ENCODE measurements at places on chromosomes 7 and 10.

GRCh38 chr7:135597181-135597925 is 39.6 kb downstream of the NUP205 start:
- DNase-seq = no peak

DNA sequence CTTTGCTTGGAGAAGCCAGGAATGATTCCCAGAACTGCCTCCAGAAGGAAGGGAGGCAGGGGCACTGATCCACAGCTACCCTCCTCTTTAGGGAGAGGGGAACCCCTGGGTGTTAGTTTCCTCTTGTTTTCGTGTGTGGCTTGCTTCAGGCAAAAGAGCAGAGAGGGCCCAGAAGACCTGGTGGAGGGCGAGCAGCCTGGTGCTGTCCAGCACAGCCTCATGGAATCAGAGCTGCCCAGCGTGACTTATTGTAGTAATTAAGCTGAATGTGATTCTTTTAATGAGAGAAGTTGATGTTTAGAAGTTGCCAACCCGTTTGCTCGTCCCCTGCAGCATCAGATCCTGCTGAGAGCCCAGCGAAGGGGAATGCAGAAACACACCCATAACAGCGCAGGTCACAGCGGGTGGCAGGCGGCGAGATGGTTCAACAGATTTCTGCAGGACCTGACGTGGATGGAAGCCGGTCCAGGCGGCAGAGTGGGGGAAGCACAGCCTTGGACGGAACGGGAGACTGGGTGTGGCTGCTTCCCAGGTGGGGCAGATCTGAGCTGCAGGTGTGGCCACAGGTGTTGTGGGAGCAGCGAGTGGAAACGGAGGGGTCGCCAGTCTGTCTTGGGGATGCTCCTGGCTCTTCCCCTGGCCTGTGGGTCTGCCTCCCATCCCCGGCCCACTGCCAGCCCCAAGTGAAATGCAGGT is 53.7 kb upstream of the SHH start:
- no peak for DNase-seq

DNA sequence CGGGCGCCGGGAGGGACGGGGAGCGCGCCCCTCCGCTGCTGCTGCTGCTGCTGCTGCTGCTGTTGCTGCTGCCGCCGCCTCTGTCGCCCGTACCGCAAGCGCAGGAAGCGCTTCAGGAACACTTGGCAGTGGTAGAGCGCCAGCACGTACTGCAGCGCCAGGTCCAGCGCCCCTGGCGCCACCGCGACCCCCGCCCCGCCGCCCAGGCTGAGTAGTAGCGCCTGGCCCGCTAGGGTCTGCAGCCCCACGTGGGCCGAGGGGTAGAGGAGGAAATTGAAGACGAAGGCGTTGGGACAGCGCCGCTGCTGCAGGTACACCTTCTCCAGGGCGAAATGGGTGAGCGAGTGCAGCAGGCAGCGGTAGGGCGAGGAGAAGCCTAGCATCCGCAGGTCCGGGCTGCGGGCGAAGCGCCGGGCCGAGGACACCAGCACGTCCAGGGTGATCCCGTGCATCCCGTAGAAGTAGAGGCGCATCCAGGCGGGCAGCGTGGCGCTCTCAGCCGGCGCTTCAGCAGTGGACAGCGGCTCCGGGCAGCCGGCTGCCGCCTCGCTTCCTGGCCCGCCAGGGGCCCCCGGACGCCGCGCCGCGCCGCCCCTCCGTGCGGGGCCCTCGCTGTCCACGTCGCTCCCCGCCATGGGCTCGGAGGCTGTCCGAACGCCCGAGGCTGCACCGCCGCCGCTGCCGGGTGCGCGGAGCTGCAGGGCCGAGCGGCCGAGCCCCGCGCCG is at the start of gene TMEM229A:
Gene TMEM229A, minus strand, starts transcription at position 699 of the 726 bp plus-strand sequence. Its CDS starts 64 bp downstream, at position 635.
- DNase-seq = peak; percentile 37

DNA sequence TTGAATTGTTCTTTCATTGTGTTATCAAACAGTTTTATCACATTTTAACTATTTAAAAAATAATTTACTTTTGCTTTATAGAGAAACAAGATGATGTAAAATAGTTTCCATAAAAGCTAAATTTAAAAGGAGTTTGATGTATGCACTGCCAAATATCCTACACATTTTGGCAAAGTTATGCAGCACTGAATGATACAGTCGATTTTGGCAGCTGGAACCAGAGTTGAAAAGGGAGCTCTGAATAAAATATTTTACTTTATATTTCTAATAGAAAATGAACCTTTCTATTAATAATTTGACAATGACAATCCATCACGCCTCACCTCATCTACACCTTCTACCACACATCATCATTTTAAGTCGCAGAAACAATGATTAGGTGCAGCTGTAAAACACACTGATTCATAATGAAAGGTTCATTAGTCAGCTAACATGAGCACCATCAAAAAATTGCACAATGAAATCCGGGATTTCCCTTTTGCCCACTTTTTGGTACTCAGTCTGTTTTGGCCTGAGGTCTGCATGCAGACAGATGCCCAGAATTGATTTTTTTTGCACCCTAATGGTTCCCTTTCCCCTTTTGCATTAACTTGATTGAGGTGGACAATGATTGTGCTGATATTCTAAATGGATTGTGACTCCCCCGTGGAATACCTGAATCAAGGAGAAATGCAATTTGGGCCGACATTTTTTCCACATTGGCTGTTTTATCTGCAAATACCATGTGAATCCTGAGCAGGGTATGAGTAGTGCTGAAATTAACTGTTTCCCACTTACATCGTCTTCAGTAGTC is 105.8 kb downstream of the THSD7A start:
- no peak for DNase-seq

GRCh38 chr10:14543046-14543903 is 212.6 kb upstream of the FRMD4A start:
- no peak for DNase-seq

DNA sequence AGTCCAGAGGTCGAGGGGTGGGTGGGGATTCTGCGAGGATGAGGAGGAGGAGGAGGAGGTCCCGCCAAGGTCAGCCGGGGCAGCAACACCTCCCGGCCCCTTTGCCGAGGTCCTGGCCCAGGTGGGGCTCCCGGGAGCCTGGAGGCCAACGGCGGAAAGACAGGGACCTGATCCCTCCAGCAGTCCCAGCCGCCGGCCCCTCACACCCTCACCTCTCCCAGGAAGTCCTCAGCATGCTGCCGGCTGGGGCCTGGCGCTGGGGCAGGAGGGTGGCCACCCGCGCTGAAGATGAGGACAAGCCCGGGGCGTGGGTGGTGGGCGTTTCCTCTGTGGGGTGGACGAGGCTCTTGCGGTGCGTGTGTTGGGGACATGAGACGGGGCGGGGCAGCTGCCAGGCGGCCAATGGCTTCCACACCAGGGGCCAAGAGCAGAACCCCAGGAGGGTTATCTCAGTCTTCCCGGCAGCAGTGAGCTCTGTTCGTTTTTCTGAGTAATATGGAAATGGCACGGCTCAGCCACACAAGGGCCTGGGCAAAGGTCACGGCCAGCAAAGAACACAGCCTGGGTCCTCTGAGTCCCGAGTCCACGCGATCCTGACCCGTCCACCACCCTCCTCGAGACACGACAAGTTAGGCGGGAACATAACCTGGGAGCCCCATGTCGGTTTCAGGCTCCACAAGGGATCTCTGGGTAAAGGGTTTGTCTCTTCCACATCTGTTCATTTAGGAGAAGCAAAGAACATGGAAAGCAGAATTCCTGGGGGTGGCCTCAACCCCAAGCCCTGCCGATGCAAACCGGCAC is 82.9 kb upstream of the PDGFA start:
- DNase-seq = no peak

DNA sequence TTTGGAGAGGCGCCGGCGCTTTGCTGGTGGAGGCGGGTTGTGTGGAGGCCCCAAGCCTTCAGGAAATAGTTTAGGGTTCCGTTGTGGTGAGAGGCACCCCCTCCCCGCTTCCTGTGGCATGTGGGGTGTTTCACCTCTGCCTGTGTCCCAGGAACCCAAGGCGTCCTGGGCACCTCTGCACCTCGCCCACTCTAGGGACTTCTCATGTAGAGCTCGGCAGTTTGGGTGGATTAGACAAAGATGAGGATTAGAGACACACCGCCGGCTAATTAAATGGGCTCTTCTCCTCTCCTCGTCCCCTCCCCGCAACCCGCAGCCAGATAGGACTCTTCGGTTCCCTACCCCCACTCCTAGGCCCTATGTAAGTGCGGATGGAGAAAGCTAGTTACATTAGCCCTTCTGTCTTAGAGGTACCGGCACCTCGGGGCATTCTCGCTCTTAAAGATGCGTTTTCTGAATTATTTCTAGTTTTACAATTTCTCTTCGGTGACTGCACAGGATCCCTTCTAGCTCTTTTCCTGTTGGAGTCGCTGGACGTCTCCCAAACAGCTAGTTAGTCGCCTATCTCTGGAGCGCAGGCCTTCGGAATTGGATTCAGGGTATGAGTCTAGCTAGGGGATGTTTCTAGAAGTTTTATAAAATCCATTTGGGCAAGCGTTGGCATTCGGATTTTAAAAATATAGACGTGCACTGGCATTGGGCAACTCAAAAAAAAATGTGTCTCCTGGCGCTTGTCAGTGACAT is 7.8 kb downstream of the PTF1A start:
- DNase-seq = no peak

Data from NCI-H2171 (cell line).